GM13976 (cell line): ENCODE measurements at places on chromosomes 4 and X.

- DNase-seq, result no peak
These were observed 2.6 kb upstream of the TRPC5 start for GRCh38 chrX:112085149-112085548.

GRCh38 chrX:31652650-31653049 is 580.8 kb upstream of the FTHL17 start:
- no peak for DNase-seq

GRCh38 chr4:141180991-141181761 is 39.5 kb upstream of the ZNF330 start:
- no peak for DNase-seq

- no peak for DNase-seq
These were observed 19.8 kb upstream of the ATXN3L start for GRCh38 chrX:13339607-13340006.

DNA sequence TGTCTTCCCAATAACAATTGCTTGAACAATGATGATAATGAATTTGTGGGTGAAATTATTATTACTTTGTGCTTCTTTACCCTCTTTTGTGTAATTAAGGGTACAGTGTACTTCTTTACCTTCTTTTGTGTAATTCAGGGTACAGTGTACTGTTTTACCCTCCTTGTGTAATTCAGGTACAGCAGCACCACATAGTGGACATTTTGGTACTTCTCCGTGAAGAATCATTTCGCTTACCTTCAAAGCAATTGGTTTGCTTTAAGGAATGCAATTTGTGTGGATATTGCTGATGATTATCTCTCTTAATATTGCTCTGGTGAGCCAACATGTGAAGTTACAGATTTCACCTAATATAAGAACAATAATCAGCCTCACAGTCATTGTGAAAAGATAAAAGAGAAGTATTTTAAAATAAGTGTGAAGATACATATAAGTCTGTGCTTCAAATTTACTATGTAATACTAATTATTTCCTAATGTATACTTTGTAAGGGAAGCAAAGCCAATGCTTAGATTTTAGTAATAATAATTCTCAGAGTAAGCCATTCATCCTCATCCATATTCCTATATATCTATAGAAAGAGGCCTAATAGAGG is 27.2 kb upstream of the SEC24B start:
- DNase-seq, result peak; percentile 50

DNA sequence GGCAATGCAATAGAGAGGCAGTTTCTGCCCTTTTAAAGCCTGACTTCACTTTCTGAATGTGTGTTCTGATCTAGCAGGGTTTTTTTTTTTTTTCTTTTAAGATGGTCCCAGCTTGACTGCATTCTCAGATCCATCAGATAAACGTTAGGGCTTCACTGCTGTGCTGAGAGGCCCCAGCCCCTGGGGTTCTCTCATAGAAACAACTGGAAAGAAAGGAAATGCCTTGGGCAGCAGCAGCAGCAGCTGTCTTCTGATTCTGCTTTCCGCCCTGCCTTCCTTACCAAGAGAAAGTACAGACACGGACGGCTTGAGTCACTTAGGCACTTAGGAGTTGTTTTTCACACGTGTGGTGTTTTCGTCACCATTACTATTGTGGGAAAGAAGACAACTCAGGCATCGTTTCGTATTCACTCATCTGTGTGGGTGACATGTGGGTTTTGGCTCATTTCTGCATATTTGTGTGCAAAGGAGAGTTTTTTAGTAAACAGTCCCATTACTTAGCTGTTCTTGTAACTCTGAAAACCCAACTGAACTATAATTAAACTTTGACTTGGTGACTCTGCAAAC is 172.0 kb downstream of the PTTG2 start:
- peak; percentile 76 for DNase-seq
